ENCODE measurements at places on chromosomes 1 and 21.
A peak's percentile ranks its signal among the peaks of the same experiment; 100 is the strongest.

DNA sequence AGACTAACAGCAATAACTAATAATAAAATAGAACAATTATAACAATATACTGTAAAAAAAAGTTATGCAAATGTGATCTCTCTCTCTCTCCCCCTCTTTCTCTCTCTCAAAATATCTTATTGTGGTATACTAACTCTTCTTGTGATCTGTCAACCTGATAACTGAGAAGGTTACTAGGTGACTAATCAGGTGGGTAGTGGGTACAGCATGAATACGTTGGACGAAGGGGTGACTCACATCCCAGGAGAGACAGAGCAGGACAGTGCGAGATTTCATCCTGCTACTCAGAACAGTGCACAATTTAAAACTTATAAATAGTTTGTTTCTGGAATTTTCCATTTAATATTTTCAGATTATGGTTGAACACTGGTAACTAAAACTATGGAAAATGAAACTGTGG is 257.5 kb downstream of the LRRC40 start:
- DNase-seq: no peak

DNA sequence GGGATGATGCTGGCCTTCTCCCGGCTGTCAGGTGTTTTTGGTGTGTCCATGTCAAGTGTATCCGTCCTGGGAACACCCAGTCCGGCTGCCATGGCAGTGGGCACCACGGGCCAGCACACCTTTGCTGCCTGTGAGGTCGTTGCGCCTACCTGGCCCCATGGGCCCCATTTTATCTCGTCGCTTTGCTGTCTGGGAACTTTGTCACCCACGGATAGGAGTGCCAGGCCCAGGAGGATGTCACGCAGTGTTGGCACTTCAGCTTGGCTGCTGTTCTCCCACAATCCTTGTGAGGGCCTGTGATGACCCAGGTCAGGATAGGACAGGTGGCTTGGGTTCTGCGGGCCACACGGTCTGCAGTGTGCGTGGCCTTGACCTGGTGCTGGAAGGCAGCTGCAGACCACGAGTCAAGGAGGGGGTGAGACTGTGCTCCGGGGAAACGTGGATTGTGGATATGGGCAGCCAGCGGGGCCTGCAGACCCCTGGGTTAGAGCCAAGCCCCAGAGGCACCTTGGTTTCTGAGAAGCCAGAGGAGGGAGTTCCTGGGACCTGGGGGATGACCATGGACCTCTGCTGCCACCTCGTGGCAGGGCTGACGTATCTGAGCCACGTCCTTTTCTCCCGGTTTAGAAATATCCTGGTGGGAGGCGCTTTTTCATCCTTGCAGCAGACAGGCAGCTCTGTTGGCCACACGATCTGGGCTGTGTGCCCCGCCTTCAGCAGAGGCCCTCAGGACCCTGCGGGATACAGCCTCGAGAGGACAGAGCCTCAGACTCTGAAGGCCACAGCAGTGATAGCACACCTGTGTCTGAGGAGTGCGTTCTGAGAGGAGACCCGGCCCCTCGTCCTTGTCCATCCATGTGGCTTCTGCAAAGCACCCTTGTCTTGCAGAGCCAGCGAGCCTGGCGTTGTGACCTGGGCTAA is 161.1 kb upstream of the COL6A1 start:
- peak; percentile 62 for DNase-seq

- no peak for DNase-seq
These were observed 4.6 kb upstream of the RAD54L start for GRCh38 chr1:46242918-46243317.

GRCh38 chr1:86394416-86394815 is 1.7 kb downstream of the ODF2L start:
- no peak for DNase-seq

Measured in AG09309 (cell line).